ENCODE measurements at places on chromosomes 11 and 22.
A peak's percentile ranks its signal among the peaks of the same experiment; 100 is the strongest.

DNA sequence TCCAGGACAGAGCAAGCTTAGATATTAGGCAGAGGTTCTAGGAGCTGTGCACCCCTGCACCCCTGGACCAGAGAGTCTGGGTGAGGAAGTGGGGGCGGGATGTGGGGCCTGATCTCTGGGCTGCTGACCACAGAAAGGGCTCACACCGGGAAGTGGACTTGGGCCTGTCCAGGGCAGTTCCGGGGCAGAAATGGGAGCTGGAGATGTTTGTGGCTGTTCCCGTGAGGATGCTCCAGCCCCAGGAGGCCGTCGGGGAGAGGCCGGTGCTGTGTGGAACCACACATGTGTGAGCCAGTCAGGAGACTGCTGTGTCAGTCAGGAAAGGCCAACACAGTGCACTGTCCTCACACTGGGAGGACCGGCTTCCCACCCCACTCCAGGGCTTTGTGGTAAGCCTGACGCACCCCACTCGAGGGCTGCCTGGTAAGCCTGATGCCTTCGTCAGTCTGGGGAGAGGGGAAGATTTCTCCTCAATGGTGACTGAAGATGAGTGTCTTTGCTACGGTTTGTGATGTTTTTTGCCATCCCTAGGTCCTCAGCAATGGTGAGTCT, 741.0 kb downstream of the BRD1 start:
- no peak for DNase-seq

DNA sequence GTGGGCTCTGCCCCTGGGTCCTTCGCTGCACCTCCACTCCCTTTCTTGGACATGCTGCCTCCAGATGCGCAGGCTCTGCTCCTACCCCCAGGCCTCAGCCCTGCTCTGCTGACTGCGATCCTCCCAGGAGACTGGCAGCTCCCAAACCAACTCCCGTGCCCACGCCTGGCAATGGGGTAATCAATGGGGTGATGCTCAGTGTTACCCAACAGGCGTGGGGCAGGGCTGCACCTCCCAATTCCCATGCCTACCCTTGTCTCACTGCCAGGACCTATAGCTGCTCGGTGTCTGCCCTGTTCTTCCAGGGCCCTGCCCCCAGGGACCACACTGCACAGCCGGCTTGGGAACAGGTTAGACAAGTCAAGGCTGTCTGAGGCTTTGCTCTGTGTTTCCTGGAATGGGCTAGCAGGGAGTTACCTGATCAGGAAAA, at the start of gene ALDH3B2:
ALDH3B2 (minus strand) TSS at position 182 of the 430 bp plus-strand sequence. CDS start 7,688 bp downstream, outside the sequence.
- no peak for DNase-seq

- DNase-seq: peak; percentile 92
Observed at GRCh38 chr11:73414977-73415651, 38.9 kb downstream of the RELT start.

GRCh38 chr22:45235101-45235777, 5.5 kb downstream of the KIAA0930 start:
- DNase-seq: no peak

- no peak for DNase-seq
Observed at GRCh38 chr11:123760894-123761293, 6.6 kb upstream of the OR6X1 start.

DNA sequence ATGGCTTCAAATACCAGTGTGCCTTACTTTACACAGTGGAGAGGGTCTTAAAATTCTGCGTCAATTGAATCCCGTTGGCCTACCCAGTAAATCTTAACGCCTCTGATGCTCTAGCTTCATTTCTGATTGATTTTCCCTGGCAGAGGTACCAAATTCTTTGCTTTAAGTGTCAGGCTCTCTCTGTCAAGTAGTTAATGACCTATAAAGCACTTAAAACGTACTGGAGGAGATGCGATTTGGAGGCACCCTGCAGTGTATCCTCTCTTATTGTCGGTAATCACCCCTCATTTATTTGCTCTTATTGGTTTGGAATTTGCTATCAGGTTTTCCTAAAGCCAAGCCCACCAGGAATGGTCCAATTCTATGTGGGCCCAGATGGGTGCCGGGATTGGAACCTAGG, 59.2 kb downstream of the NFAM1 start:
- DNase-seq: no peak

Data from EH (cell line).